ENCODE measurements at places on chromosomes 16 and 17.

DNA sequence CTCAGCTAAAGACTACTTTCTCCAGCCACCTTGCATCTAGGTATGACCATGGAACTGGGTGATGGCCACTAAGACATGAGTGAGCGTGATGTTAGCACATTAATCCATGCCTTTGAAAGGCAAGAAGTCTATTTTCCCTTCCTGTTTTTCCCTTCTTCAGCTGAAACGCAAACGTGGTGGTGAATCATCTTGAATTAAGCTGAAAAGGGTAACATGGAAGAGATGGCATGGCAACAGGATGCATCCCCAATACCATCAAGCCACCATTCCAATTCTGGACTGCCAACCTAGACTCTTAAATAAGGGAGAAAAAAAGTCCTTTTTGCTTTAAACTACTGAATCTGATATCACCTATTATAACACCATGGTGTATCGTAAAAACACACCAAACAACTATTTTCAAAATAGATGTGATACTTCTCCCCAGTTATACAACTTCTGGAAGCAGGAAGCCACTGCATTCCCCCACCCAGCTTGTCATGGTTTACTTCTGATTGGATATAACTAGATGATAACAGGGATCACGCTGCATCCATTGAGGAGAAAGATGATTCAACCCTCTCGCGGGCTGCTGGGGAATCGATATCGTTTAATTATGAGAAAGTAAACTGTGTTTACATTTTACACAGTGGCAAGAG, 368.6 kb downstream of the CDH13 start:
- no peak for DNase-seq

- DNase-seq: no peak
Observed at GRCh38 chr16:66127459-66128370, 238.8 kb upstream of the CDH5 start.

GRCh38 chr16:64475627-64476351, 646.1 kb downstream of the CDH11 start:
- no peak for DNase-seq

DNA sequence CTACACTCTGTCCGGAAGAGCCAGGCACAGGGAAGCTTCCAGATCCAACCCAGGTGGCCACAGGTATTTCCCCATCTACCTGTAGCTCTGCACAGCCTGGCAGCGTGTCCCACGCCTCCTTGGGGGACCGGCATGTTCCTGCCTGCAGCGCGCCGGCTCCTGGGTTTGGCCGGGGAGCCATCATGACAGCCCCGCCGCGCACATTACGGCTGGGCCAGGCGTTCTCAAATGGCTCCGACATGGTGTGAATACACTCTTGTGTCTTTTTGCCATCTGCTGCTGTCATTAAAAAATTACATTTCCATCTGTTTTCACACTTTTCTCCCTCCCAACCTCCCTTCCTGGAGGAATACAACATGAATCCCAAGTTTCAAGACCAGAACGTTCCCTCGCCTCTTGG, 8.0 kb upstream of the GINS2 start:
- no peak for DNase-seq

DNA sequence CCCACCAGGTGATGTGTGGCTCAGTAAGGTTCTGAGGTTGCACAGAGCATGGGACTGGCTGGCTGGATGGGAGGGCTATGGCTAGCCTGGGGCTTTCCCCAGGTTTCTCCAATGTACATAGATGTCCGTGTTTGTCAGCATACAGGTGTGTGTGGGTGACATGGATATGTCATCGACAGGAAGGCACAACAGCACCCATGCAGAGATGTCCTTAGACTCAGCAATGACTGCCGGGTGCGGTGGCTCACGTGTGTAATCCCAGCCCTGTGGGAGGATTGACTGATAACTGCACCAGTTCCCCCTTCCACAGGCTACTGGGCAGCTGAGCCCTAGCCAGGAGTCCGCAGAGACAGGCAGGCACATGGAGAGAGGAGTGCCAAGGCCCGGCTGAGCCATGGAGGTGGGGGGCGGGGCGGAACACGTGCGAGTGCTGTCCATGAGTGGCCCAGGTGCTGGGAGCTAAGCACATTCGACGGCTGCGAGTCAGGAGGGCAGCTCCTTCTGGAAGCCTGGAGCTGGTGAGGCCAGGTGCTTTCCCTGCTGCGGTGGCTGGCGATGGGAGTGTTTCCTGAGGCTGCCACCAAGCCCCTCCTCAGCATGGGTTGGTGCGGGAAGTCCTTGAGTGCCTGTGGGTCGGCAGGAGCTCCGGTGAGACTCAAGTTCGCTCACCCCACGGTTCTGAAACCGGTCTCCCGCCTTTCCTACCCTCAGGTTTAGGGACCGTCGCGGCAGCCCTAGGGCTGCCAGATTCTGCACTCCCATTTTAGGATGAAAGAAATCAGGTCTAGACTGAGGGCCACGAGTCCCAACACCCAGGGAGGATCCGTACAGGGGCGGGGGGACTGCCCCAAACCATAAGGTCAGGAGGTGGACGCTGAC, 858 bp upstream of the ASPSCR1 start:
- DNase-seq: no peak

- DNase-seq: no peak
Observed at GRCh38 chr16:2715064-2715463, 5.0 kb downstream of the PRSS27 start.

DNA sequence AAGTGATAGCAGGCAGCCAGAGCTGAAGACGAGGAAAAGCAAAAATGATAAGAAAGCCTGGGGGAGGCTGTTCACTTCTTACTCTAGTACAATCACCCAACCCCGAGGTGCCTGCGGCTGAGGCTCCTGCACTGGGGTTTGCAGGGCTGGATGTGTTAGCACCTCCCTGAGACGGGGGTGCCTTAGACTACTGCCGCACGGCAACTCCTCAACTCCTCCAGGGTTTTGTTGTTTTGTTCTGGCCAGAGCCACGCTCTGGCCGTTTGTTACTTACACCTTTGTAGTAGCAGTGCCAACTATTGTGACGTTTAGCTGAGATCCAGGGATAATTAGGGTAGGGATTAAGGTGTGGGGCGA, 51.5 kb downstream of the LDHD start:
- DNase-seq: no peak

DNA sequence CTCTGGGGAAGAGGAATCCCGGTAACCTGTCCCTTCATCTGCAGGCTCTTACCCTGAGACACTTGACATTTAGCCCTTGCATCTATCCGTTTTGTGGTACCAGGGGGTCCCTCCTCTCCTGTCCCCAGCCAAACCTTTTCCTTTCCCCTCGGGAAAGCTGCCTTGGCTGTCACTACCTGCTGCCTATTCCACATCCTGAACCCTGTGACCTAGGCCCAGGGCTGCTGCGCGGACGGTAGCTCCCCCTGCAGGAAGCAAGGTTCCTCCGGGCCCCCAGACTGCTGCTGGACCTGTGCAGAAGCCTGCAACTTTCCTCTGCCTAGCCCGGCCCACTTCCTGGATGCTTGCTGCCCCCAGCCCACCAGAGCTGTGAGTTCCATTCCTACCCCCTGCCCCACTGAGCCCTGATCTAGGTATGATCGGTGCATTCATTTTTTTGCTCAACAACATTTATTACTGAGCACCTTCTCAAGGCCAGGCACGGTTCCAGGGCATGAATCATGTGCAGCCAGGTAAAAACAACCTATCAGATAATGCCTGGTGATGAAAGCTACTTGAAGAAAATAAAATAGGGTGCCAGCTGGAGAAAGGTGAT, 10.5 kb upstream of the ALDOA start:
- no peak for DNase-seq

DNA sequence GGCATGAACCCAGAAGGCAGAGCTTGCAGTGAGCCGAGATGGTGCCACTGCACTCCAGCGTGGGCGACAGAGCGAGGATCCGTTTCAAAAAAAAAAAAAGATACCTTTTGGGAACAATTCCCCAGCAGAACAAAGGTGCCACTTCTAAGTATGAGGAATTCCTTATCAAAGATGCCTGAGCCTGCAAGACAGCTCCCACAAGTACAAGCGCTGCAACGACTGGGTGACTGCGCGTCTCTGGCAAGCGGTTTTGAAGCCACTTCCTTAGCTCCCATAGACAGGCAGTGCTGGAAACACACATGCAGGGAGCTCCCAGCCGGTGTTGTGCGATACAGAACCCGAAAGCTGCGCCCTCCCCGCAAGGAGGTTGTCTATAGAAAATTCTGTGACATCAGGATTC, 60.5 kb downstream of the ADCY9 start:
- DNase-seq: no peak

DNA sequence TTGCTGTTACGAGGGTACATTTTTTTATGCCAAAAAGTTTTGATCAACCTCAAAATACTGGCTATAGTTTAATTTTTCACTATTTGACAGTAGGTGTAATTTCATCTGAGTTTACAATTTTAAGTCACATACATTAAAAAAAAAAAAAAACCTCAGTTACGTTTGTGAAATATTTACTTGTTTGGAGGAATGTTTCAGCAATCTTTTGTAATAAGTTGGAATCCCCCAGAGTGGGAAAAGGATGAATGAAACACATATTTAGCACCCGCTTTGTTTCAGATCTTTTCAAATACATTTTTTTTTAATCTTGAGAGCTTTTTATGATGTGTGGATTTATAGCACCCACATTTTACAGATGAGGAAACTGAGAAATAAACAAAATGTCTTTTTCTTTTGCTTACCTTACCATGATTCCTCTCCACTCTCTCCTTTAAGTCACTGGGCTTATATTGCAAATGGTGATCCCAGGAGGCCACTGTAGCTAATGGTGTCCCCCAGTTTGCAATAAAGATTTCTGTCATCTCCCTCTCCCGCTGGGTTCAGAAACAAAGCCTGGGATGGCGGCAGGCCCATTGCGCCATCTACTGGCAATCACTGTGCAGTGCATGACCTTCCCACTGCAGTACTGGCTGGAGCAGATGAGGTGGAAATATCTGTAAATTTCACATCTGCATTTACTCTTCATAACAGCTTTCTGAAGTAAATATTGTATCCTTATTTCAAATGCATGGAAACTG, 27.7 kb downstream of the TBC1D3B start:
- DNase-seq: no peak

- DNase-seq: no peak
Observed at GRCh38 chr17:29585080-29585751, 4.2 kb downstream of the GIT1 start.

GRCh38 chr17:50143461-50144176, 6.9 kb downstream of the PPP1R9B start:
- no peak for DNase-seq

DNA sequence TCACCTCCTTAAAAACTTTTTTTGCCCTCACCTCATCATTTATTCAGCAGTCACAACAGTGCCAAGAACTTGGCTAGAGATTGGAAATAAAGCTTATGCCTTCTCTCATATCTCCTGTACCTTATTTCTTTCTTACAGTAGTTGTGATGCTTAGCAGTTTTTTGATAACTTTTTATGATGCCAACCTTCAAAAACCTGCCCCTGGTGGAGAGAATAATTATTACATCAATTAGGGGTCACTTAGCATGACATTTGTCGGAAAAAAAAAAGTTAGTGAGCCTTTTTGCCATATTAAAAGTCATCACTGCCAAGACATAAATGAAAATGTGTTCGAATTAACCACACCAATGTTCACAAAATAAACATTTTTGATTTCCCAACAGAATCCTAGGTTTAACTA, 296.6 kb downstream of the WWOX start:
- DNase-seq: no peak

DNA sequence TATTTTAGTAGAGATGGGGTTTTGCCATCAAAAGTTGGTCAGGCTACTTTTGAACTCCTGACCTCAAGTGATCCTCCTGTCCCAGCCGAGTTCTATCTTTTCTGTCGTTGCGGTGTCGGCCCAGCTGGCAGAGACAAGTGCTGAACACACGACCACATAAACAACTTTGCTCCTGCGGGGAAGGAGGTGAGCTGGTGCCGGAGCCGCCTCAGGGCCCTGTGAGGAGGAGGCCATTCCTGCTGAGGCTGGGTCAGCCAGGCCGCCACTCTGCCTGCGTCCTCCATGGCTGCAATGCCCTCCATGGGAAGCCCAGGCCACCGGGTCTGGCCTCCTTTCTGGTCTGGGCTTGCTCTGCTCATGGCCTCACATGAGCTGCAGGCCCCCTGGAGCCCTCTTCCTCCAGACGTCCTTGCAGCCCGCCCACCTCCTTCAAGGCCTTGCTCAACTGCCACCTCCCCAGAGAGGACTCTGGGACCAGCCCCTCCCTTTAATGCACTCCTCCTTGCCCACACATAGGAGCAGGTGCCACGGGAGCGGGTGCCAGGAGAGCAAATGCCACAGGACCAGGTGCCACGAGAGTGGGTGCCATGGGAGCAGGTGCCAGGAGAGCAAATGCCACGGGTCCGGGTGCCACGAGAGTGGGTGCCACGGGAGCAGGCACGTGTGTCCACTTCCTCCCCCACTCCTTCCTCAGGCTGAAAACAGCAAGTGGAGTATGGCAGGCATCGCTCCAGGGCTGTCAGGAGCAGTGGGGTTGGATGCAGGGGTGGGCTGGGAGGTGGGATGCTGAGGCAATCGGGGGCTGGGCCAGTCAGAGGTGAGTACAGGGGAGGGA, 28.4 kb upstream of the CBFA2T3 start:
- no peak for DNase-seq

DNA sequence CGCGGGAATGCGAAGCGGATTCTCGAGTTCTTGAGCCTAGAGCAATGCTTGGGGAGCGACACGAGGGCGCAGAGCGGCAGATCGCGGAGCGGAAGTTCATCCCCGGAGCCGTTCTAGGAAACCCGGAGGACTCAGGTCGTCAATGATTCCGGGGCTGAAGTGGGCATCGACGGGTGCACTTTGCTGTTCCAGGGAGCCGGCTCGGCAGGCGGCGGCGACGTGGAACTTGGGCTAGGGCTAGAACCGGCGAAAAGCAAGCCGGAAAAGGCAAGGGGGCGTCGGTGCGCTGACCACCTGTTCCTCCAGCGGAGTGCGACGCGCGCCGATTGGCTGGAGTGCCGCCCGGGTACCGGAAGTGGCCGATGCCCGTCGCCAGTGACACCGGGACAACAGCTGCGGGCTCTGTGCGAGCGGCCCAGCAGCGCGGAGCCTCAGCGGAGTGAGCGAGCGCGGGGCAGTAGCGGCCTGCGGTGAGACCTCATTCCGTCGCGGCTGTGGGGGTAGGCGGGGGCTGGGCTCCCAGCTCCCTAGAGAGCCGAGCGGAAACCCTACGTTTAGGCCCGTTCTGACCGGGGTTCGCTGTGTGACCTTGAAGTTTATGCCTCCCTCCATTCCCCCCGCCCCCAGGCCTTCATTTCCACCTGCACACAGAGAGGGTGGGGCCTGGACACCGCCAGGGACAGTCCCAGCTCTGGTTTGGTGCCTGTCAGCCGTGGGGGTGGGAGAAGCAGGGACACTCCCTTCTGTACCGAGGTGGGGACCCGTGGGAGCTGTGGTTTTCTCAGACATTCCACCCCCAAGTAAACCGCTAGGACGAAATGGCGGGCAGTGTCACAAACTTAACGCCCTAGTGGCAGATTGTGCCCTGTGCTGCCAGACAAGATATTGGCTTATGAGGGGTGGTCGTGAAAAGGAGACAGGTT, at the start of gene ZFP3:
Gene ZFP3 (plus strand): TSS at position 362 of the 923 bp plus-strand sequence. CDS start 13,038 bp downstream, outside the sequence.
- peak; percentile 21 for DNase-seq

DNA sequence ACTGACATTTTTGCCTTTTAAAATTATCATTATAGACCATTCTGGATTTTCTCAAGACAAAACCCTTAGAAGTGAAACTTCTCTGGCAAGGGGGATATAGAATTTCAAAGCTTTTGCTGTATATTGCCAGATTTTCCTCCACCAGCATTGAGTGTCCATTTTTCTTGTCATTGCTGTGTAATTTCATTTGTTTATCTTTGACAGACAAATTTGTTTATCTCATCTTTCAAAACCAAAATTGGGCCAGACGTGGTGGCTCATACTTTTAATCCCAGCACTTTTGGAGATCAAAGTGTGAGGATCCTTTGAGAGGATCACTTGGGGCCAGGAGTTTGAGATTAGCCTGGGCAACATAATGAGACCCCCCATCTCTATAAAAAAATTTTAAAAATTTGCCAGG, 16.0 kb upstream of the ARL2BP start:
- no peak for DNase-seq

Measured in NCI-H1436 treated with DMSO at 0.1 percent for 48 hours (cell line).